ENCODE measurements at places on chromosomes 4 and X.
A peak's percentile ranks its signal among the peaks of the same experiment; 100 is the strongest.

GRCh38 chr4:27835851-27836250, 975.2 kb downstream of the STIM2 start:
- no peak for ATAC-seq

DNA sequence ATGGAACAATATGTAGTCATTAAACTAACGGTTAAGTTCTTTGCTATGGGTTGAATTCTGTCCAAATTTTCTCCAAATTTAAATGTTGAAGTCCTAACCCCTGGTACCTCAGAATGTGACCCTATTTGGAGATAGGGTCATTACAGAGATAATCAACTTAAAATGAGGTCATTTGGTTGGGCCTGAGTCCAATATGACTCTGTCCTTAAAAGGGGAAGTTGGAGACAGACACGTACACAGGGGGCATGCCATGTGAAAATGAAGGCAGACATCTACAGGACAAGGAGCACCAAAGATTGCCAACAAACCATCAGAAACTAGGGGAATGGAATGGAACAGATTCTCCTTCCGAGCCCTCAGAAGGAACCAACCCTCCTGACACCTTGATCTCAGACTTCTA, 492.0 kb upstream of the FTHL17 start:
- ATAC-seq, result no peak

- no peak for ATAC-seq
Observed at GRCh38 chrX:139801397-139801813, 93.4 kb upstream of the MCF2 start.

DNA sequence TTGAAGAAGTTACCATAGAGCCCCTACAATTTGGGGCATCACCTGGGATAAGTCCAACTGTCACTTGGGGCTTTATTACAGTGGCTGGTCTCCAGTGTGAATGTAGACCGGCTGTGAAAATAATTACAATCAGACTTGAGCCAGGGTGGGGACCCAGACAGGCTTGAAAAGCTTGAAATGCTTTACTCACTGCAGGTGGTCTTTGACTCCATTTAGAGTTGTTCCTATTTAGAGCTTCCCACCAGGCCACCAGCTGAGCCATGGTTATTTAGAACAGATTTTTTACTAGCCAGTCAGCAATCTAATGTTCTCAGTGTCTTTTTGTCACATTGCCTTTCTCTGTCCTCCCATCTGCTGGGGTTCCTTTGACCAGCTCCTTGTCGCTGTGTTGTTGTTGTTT, 5.7 kb downstream of the ARHGAP10 start:
- no peak for ATAC-seq

DNA sequence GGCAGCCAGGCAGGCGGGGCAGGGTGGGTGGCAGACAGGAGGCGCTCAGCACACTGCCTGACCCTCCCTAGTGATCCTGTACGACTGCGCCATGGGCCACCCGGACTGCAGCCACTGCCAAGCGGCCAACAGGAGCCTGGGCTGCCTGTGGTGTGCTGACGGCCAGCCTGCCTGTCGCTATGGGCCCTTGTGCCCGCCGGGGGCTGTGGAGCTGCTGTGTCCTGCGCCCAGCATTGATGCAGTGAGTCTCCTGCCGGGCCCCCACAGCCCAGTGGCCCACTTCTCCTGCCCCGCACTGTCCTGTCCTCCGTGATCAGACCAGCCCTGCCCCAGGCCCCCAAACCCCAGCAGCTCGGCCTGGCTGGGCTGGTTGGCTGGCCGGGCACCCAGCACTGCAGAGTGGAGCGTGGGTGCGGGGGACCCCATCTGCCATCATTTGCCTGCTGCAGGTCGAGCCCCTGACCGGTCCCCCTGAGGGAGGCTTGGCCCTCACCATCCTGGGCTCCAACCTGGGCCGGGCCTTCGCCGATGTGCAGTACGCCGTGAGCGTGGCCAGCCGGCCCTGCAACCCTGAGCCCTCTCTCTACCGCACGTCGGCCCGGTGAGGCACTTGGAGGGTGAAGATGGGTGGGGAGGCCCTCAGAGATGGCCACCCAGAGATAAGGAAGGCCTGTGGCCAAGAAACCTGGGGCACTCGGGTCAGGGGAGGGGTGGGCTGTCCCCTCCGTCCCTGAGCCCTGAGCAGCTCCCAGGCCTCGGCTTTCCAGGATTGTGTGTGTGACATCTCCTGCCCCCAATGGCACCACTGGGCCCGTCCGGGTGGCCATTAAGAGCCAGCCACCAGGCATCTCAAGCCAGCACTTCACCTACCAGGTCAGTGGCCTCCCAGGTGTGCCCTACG, 7.6 kb downstream of the PLXNB3 start:
- ATAC-seq, result no peak

DNA sequence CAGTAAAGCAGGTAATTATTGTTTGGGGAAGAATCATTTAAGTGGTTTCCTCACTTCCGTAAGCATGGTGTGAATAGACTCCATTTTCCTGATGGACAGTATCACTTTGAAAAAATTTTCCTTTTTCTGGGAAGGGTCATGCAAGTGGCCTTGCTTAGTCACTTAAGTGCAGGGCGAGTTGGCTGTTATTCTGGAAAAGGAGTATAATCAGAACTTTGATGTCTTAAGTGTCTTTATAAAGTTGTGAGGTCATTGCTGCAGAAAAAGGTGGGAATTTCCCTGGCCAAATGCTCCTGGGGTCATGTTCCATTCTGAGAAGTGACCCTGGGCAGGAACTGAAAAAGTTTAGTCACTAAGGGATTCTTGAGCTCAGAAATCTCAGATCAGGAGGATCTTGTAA, 146.1 kb upstream of the OTUD4 start:
- no peak for ATAC-seq

- ATAC-seq, result no peak
Observed at GRCh38 chr4:653080-653821, 20.8 kb downstream of the ATP5ME start.

GRCh38 chr4:144584428-144584827, 61.5 kb upstream of the HHIP start:
- ATAC-seq, result no peak

- no peak for ATAC-seq
Observed at GRCh38 chrX:15366506-15367352, 17.5 kb downstream of the VEGFD start.

DNA sequence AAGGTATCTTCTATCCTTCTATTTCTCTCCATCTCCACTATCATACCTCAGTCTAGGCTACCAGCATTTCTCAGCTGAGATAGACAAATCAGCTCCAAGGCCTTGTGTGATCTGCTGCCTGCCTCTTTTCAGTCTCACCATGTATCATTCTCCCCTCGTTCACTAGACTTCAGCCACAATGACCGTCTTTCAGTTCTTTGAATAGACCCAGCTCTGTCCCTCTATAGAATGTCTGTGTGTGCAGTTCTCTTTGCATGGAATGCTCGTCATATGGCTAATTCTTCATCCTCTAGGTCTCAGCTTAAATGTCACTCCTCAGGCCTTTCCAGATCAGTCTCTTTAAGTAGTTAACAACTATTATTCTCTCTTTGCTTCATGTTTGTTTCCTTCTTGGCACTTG, 6.5 kb downstream of the IGBP1 start:
- ATAC-seq, result no peak

GRCh38 chr4:114807759-114808404, 209.3 kb downstream of the UGT8 start:
- peak; percentile 95 for ATAC-seq

DNA sequence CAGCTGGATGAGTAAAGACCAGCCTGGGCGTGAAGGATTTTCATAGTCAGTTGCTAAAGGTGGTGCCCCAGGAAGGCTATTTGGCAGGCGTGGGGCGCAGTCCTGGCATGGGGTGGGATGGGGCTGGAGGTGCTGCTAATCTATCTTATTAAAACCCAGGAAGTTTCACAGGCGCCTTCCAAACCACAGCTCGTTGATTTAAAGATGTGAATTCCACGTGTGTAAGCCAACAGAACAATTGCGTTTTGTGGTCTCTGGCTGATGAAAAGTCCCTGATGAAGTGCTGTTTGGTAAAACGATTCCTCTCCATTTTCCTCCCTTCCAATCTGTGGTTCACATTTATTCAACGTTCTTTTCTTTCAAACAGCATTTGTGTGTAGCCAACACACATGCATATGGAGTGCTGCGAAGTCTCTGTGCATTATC, 105.0 kb downstream of the TBL1X start:
- no peak for ATAC-seq

GRCh38 chr4:75922588-75922987, 18.2 kb downstream of the NAAA start:
- no peak for ATAC-seq

DNA sequence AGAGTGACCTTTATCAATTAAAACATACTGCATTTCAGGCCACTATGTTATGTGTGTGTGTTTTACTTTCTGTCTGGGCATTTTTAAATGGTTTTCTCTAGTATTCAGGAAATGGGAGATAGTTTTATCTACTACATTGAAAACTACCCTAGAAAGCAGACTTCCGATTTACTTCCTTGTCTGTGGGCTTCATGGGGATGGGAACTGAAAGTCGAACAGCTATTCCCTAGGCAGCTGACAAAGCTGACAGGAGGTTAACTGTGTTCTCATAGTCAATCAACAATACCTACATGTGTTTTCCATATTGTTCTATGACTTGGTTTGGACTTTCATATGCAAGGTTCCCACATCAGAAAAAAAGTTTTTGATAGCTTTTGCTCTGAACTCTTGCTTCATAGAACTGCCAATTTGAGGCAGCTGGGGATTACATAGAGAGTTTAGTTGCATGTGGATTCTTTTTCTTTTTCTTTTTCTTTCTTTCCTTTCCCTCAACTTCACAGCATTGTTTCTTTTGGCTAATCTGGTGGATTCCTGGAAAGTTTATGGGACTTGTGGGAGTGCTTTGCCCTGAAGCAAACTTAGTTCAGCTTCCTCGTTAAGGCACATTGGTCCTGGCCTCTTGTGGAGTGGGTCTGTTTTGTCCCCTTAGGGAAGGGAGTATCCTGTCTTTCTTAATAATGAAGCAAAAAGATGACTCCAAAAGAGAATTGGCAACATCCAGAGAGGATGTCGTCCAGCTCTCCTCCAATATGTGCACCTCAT, 327.1 kb upstream of the GIMD1 start:
- no peak for ATAC-seq

DNA sequence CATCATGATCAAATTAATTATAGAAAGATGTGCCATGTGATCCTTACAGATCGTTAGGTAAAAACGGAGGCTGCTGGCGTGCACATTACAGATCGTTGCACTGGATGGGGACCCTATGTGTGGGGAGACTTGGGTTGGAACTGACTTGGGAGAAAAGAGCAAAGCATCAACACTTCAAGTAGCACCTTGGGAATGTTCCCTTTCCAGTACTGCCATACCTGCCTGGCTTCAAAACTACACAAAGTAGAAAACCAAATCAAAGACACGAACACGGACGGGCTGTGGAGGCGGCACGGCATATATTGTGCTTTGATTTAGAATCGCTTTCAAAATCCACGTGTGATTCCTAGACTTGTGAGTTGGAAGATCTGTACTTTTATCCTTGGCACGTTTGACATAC, 898 bp downstream of the CMC4 start:
- no peak for ATAC-seq

DNA sequence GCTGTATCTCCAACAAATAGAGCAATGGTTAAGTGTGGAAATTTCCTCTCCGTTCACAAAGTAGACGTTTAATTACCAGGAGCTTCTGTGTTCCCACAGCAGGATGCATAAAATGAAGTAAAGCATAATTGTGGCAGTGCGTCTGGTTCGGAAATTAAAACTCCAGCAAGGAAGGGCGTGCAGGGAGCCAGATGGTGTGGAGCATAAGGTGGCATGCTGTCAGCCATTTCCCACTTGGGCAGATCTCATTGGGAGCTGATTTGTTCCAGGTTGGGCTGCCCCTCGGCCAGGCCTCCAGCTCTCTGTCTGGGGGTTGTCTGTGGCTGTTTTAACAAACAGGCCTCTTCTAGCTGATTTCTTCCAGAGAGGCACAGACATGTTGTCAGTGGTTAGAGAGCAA, 182.1 kb upstream of the CLNK start:
- no peak for ATAC-seq

GRCh38 chrX:133005042-133005441, 46.6 kb upstream of the HS6ST2 start:
- no peak for ATAC-seq

- no peak for ATAC-seq
Observed at GRCh38 chr4:149116806-149117205, 674.6 kb upstream of the NR3C2 start.

GRCh38 chrX:65657659-65658058, 9.8 kb upstream of the MSN start:
- no peak for ATAC-seq

DNA sequence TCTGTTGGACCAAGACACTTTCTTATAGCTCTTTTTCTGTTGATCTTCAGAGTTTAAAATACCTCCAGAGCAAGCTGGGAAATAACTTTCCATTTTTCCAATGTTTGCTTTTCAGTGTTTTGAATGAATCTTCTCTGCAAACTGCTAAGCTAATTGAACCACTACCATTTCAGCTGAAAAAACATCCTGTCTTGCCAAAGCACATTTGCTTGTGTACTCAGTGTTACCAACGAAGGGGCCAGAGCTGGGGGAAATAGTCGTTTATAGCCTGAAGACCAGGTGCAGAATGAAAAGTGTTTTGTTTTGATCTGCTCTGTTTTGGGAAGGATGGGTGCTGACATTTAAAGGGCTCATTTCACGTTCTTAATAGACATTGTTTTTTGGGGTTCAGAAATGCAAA, 88.4 kb upstream of the CLNK start:
- ATAC-seq, result no peak

DNA sequence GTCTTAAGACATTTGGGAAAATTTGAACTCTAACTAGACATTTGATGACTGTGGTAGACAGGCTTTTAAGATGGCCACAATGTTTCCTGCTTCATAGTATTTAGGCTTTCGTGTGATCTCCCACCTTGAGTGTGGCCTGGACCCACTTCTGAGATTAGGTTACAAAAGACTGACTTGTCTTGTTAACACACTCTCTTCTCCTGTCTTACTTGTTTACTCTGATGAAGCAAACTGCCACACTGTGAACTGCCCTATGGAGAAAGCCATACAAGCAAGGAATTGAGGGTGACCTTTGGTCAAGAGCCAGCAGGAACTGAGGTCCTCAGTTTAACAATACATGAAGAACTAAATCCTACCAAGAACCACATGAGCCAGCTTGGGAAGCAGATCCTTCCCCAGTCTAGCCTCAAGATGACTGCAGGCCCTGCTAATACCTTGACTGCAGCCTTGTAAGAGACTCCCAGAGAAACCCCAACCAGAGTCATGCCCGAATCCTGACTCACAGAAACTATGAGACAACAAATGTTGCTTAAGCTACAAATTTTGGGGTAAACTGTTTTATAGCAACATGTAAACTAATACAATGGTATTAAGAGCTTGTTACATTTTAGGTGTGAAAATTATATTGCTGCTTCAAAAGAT, 20.3 kb downstream of the UBA6 start:
- ATAC-seq, result no peak

DNA sequence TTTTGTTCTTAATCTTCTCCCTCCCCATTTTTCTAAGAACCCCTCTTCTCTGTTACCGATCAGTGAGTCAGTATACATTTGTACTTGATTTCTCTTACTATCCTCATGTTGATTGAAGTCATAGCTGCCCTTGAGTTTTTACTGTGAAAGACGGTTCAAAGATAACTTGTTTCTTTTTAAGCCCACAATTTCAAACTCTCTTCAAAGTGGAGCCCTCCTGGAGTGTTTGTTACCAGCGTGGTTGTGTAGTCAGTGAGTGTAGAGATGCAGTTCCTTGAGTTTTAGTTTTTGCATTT, 7.9 kb downstream of the PPP1R3F start:
- no peak for ATAC-seq

GRCh38 chrX:122813876-122814275, 370.2 kb upstream of the GRIA3 start:
- ATAC-seq, result no peak

- no peak for ATAC-seq
Observed at GRCh38 chr4:124902001-124902515, 189.5 kb upstream of the ANKRD50 start.

All from SK-N-SH treated with all-trans-retinoic acid at 6 μM for 48 hours (cell line).